Naive thymus-derived CD4-positive, alpha-beta T cell (primary cell): ENCODE measurements at places on chromosomes 2 and 18.

DNA sequence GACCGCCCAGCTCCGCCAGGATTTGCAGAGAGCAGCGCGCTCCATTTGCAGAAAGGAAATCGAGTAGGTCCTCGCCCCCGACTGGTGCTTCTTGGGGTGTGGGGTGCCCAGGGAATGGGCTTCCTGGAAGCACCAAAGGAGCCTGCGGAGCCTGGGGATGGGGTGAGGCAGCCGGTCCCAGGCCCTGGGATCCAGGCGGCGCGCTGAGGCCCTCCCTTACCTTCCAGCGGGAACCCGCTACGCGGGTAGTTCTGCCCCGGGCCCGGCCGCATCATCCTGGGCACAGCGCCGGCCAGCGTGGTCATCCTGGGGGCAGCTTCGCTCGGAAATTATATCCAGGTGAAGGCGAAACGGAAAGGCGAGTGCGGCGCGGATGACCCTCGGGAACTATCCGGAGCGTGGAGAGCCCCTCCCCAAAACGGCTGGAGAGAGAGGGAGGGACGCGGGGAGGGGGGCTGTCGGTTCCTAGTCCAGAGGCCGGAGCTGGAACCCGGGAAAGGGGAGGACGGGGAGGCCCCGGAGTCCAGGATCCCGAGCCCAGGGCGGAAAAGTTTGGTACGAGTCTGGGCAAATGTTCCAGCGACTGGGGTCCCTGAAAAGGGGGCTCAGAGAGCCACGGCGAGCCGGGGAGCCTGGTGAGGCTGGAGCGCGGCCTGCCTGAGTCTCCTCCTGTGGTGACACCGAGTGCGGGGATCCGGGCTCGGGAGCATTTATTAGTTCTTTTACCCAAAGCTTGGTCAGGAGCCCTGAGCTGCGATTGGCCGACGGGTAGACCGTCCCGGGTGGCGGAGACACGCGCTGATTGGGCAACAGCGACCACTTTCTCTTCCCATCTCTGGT is at the start of gene PAX3:
Gene PAX3 (minus strand): TSS at position 688 of the 840 bp plus-strand sequence. CDS start 383 bp downstream, at position 305.
- no peak for DNase-seq

GRCh38 chr2:120456867-120457266 is 110.9 kb downstream of the INHBB start:
- DNase-seq, result no peak

- no peak for DNase-seq
These were observed 207.0 kb upstream of the AGAP1 start for GRCh38 chr2:235286622-235287374.

- DNase-seq, result no peak
These were observed 260.5 kb downstream of the DYSF start for GRCh38 chr2:71713581-71714580.

DNA sequence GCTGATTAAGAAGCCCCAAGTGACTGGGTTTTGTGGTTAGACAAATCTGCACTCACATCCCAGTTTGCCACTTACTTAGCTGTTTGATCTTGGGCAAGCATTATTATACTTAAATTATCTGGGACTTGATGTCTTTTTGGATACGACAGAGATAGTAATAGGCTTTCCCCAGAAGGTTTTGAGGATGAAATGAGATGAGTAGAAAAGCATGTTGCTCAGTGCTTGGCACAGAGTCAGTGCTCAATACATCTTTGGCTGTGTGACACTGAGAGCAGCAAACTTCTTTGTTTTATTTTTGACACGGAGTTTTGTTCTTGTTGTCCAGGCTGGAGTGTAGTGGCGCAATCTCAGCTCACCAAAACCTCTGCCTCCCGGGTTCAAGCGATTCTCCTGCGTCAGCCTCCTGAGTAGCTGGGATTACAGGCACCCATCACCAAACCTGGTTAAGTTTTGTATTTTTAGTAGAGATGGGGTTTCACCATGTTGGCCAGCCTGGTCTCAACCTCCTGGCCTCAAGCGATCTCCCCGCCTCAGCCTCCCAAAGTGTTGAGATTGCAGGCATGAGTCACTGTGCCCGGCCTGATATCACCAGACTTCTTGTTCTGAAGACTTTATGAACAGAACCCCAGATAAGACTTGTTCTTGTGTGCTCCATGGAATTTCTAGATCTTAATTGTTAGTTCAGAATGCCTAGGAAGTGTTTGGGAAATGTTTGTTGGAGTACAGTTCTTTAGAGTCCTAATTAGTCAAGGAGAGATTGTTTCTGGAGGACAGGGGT is 521.2 kb downstream of the SLC4A3 start:
- no peak for DNase-seq

- no peak for DNase-seq
These were observed 64.0 kb downstream of the TFCP2L1 start for GRCh38 chr2:121220995-121221394.

DNA sequence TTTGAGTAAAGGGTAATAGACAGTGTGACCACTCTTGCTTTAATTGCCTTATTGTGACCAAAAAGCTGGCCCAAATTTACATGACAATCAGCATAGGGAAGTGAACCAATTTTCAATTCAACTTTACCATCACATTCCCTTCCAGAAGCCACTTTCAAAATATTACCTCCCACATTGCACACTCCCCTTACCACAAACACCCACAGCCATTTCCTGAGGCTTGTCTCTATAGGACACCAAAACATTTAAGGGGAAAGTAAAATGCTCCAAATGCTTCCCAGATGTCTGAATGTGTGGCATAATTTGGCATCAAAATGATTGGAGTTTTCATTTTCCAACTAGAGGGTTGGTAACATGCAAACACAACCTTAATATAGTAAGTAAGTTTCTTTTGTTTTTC is 616.1 kb downstream of the SLC4A3 start:
- no peak for DNase-seq

DNA sequence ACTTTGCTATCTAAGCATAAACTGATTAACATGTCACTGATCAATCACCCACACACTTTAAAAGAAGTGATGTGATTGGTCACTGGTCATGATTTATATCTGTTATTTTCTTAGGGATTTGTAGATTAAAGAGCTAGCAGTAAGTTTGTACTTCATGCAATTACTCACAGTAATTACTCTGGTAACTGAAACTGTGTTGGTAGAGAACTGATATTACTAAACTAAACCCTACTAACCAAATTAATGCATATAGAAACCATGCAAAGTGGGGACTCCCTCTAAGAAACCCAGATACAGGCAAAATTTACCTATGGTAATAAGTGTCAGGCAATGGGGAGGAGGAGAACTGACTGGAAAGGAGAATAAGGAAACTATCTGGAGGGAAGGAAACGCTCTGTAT is 44.8 kb upstream of the C2orf15 start:
- no peak for DNase-seq

DNA sequence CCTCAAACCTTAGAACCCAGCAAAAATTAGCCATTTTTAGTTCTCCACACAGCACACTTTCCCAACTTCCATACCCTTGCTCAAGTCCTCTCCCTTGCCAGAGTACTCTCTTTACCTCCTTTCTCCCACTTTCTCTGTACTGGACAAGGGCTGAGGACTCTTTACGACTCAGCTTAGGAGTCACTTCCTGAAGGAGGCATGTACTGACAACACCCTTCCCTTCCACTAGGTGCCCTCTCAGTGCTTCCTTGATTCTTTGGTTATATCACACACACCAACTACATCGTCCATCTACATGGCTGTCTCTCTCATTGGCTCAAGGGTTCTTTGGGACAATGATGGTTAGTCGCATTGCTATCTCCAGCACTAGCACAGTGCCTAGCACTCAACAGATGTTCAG is 5.2 kb upstream of the C18orf63 start:
- no peak for DNase-seq

GRCh38 chr2:201182650-201183364 is at the start of gene CASP10:
CASP10 (plus strand) TSS chr2:201183141; CDS start chr2:201185778, 2,637 bp downstream.
- DNase-seq, result peak; percentile 77

- DNase-seq, result no peak
These were observed 9.9 kb downstream of the DYSF start for GRCh38 chr2:71463342-71463654.

GRCh38 chr18:52536039-52536438 is 196.0 kb downstream of the DCC start:
- no peak for DNase-seq

- DNase-seq, result peak; percentile 34
These were observed 9.6 kb downstream of the SERPINB8 start for GRCh38 chr18:63979409-63979920.

DNA sequence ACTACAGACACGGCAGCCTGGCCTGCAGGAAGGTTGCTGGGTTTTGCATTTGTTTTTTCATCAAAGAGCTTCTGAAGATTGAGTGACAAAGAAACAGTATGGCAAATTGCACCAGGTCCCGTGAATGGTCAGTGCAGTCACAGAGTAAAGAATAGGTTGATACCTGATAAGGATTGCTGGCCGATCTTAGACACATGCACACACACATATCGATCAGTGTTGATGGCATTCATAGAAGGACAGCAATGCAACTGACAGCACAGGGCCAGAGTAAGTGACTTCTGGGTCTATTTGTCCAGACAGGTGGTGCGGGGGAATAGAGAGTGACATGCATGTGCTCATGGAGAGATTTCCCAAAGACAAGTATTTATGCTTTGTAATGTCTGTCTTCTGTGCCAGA is 42.8 kb downstream of the NRP2 start:
- DNase-seq, result no peak

DNA sequence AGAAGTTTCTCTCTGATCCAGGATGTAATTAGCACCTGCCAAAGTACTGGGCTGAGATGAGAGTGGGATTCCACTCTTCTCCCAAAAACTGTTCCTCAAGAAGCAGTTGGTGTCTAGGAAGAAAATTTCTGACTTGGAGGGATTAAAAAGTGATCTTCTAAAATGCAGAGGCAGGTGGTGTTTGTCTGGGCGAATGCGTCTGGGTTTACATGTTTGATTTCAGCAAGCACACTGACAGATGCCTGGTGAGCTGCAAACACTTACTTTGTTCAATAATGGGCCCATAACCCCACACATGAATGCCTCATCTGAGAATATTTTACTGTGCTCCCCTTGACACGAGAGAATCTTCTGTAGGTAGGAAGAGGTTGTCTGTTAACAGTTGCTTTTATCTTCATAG is 24.3 kb upstream of the KCNF1 start:
- no peak for DNase-seq

DNA sequence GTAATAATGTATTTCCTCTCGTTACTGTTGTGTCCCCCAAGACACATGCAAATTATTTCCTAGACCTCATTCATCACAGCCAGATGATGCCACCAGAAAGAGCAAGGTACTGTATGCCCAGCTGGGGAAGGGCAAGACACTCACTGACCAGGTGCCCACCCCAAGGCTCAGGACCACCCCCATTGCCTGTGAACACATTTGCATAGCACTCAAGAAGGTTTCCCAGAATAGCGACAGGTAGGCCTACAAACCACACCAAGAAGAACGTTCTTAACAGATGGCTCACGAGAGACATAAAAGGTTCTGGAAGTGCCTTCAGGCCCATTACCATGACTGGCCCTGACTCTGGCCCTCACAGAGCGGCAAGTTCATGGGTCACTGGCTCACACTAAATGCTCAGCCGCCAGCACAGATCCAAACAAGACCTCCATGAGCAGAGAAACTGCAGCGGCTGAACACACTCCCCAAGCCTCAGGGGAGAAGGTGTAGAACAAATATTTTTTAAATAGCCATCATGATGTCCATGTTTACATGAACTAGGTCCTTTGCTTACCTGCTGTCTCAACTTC is 44.0 kb downstream of the FAM168B start:
- DNase-seq, result no peak

- DNase-seq, result no peak
These were observed 29.2 kb upstream of the MRO start for GRCh38 chr18:50848991-50849390.

- DNase-seq, result no peak
These were observed 6.2 kb downstream of the ABCG5 start for GRCh38 chr2:43832457-43832856.

- DNase-seq, result no peak
These were observed 1227.8 kb upstream of the ZEB2 start for GRCh38 chr2:145747715-145748114.
